ENCODE measurements at places on chromosomes 7 and 10.

DNA sequence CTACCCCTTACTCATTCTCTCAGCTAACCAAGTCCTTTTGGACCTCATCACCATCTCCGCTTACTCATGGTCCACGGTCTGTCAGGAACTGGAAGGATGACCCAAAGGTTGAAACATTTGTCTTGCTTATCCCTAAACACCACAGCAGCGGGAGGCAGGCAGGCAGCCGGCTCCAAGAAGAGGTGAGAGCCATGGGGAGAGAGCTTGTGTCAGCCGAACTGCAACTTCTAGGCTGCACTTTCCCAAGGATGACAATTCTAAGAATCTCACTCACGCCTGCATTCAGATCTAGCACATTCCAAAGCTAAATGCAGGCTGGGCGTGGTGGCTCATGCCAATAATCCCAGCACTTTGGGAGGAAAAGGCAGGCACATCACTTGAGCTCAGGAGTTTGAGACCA, 86.0 kb downstream of the SPDYE5 start:
- no peak for DNase-seq

DNA sequence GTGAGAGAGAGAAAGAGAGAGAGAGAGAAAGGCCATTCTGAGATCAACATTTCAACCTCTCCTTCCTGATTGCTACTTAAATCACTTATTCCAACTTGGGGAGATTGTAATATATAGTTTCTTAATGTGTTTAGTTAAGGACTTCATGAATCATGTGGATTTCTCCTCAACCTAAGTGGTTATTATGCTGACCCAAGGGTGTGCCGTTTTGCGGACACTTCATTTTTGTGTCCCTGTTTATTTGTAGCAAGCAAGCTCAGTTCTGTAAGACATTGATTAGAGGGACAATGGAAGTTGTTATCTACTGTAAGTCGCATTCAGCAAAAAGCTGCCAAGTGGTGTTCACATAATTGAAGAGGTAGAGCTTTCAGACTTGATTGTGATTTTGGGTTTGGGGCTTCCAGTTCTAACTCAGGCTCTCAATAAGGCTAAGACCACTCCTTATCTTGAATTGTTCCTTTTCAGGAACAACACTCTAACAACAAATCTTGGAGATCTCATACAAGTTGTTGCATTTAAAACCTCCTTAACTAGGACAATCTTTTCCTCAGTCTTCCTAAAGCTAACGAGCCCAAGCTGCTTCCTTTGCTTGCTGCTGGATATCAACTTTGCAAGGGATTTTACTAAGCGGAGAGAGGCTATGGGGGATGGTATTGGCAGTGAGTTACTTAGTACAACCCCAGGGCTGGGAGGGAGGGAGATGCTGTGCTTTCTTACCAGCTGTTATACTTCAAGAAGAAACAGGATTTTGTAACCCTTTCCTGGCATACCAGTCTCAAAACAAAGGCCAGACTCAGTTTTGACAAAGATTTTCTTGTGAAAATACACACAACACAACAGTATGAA, 19.8 kb upstream of the COL1A2 start:
- DNase-seq: no peak

GRCh38 chr7:98204670-98205069, 6.6 kb upstream of the BHLHA15 start:
- no peak for DNase-seq

GRCh38 chr7:129649128-129649690, 37.7 kb downstream of the NRF1 start:
- no peak for DNase-seq

- no peak for DNase-seq
Observed at GRCh38 chr7:151856516-151856915, 20.4 kb downstream of the PRKAG2 start.

DNA sequence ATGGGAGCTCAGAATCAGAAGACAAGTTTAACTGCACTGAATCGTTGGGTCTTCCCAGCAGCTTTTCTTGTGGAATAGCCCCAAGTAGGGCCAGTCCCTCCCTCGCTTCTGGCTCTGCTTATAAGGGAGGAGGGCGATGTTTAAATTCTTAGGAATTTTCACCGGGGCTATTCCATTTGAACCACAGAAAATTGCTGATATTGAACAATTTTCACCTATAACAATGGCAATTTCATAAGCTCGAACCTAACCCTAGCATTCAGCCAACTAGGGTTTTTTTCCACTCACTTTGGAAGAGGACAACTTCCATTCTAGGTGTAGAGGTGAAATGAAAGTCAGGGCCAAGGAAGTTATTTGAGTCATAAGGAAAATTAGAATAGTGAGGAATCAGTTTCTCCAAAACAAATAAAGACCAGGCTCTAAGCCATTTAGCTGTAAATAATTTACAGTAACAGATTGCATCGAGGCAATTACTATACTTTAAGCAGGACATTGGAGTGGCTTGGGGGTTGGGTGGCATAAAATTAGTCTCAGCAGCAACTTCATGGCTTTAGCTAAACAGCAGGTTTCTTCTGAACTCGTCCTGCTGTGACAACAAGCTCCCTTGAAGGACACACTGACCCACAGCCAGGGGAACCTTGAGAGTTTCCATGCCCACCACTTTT, 1.5 kb upstream of the ATP6V0A4 start:
- no peak for DNase-seq

- no peak for DNase-seq
Observed at GRCh38 chr10:6025683-6026255, 36.4 kb downstream of the IL2RA start.

GRCh38 chr10:59098387-59098786, 78.1 kb upstream of the PHYHIPL start:
- DNase-seq: no peak

GRCh38 chr10:90222939-90223338, 521.5 kb downstream of the KIF20B start:
- no peak for DNase-seq

- no peak for DNase-seq
Observed at GRCh38 chr7:128235471-128235870, 5.6 kb upstream of the LEP start.

All from activated naive CD4-positive, alpha-beta T cell (primary cell).